Stimulated activated CD4-positive, alpha-beta T cell treated with anti-CD3 and anti-CD28 coated beads, Interleukin-15, amount 100 ng/mL, for 24 hours (primary cell): ENCODE measurements at places on chromosomes 11 and 22.

DNA sequence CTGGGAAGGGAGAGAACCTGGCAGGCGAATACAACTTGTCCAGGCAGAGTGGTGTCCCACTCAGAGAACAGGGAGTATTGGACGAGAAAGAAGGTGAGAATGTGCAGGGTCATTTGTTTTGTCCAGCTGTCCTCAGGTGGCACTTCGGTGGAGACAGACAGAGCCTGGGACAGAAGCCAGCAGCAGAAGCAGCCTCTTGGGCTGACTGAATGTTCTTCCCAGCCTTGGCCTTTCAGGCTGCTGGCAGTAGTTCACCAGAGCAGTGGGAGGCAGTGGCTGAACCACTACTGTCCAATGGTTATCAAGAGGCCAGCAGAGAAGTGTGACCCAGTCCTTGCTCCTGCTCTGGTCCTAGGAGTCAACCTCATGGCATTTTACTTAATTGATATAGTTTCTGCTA lies 331.1 kb upstream of the NARS2 start:
- no peak for DNase-seq

DNA sequence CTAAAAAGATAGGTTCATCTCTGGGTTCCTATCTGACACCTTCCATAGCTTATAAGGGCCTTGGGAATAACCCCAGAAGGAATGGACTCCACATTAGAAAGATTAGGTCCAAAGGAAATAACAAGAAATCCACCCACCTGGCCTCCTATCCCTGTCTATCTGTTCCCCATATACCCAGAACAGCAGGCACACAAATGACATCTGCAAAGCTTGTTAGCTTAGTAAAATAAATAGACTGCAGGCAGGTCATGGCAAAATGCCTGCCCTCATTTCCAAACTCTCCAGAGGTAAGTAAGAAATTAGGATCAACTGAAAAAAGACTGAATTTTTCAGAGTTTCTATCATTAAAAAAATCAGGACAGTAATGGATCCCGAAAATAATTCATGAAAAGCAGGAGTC lies 489.5 kb downstream of the DLG2 start:
- no peak for DNase-seq

DNA sequence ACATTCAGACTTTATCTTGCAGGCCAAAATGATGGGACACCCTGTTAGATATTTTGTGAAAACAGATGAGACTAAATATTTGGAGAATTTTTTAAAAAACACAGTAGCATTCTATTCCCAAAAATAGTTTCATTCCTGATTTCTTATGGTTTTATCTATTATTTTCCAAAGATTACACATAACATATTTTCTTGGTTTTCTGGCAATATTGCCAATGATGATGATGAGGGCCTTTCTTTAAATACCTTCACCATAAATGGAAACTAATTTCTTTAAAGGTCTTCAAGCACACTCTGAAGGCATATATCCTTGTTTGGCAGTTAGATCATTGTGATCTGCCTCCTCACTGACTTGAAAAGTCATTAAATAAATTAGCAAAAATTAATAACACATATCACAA lies 522.3 kb upstream of the LUZP2 start:
- no peak for DNase-seq

- no peak for DNase-seq
Measured at GRCh38 chr22:48244388-48245195, 1482.1 kb downstream of the TBC1D22A start.

DNA sequence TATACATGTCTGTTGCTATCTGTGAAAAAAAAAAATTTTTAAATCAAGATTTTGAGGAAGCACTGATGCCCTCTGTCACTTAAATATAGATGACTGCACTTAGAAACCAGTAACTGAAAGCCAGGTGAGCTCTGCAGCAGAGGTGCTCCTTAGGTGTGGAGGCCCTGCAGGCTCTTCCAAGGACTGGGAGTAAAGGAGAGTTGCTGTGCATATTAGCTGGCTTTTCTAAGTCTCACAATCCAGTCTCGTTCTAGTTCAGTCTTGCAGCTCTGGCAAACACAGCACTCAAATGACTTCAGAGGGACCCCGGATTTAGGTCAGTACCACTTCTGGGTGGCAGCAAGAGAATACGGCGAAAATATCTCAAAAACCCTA lies 61.0 kb downstream of the LARGE2 start:
- no peak for DNase-seq

GRCh38 chr11:78268591-78269410 lies 80.1 kb downstream of the USP35 start:
- no peak for DNase-seq

DNA sequence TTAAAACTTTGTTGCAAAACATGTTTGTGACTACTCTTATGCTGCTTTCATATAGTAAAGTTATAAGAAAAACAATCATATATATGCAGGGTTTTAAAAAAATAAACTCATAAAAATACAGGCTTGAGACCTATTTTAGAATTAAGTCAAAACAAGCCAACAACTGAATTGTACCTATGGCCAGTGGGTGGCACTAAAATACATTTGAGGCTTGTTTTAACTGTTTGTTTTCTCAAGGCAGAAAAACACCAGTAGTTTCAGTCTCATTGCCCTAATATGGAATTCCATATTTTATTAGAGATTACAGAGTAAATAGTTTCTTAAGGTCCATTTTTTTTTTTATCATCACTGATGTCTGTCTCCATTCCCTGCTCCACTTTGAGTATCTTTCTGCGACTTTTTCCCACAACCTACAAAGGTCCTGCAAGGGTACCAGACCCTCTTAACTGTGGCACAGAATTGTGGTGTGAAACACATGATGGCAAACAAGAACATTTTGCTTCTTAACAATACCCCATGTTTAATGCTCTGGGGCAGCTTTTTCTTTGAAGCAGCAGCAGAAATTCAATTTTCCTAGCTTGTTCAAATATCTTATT lies 8.5 kb upstream of the CCDC89 start:
- no peak for DNase-seq

DNA sequence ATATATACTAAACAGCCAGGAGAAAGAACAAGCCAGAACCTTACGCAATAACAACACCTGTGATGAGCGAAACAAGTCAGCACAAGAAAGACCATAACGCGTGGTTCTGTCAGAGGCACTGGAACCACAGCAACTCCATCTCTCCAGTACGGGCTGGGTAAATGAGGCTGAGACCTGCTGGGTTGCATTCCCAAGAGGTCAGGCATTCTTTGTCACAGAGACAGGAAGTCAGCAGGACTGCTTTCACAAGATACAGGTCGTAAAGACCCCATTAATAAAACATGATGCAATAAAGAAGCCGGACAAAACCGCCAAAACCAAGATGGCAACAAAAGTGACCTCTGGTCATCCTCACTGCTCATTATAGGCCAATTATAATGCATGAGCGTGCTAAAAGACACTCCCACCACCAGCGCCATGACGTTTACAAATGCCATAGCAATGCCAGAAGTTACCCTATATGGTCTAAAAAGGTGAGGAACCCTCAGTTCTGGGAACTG lies 21.7 kb downstream of the TPST2 start:
- no peak for DNase-seq

GRCh38 chr22:26671317-26672059 lies 14.1 kb downstream of the MIAT start:
- DNase-seq: peak; percentile 78

GRCh38 chr11:71212871-71213559 lies 39.4 kb downstream of the SHANK2 start:
- no peak for DNase-seq
